OCI-M1 (cell line): ENCODE measurements at places on chromosomes 6 and 20.
A peak's percentile ranks its signal among the peaks of the same experiment; 100 is the strongest.

DNA sequence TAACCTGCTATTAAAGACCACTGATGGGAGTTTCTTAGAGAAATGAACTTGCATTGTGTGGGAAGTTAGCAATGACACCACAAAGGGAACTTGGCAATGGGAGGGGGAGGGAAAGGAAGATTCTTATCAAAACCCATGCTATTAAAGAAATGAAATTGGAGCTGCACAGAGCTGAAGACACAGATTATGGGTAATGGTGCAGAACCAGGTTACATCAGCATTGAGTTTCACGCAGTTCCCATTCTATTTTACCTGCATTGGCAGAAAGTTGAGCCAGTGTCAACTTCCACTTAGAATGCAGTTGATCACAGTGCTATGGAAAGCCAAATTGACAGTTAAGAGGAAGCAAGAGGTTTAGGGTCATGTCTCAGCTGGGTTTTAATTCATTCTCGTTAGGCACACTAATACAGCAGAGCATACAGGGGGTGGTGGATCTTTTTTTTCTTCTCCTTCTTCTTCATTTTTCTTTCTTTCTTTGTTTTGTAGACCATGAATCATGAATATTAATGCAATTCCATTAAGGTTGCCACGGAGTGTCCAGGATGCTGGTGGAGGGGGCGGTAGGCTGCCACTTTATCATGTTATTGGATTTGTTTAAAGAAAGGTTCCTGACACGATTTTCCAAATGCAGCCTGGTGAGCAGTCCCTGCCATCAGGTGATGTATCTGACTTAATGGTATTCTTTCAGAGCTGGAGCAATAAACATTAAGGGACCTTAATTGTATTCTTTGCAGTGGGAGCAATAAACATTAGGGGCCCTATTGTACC is 1092.0 kb upstream of the MAP3K7 start:
- DNase-seq = peak; percentile 43

DNA sequence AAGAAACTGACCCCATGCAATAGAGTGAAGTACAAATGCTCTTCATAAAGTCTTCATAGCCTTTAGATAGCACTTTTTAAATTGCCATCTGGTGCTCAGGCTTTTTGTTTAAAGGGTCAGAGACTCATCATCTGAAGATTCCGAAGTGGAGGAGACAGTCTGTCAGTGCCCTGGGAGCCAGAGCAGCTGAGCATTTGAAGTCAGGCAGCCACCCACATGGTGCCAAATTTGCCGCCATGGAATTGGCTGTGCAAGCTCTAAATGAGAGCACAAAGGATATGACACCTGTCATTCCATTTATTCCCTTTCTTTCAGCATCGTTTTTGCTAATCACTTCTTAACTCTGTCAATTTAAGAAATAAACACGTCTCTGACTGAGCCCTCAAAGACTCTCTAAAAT is 32.8 kb upstream of the CEP162 start:
- DNase-seq = no peak

GRCh38 chr20:50673466-50674137 is 17.7 kb downstream of the RIPOR3 start:
- DNase-seq = no peak

GRCh38 chr20:21712443-21713059 is 7.1 kb downstream of the PAX1 start:
- DNase-seq = no peak

DNA sequence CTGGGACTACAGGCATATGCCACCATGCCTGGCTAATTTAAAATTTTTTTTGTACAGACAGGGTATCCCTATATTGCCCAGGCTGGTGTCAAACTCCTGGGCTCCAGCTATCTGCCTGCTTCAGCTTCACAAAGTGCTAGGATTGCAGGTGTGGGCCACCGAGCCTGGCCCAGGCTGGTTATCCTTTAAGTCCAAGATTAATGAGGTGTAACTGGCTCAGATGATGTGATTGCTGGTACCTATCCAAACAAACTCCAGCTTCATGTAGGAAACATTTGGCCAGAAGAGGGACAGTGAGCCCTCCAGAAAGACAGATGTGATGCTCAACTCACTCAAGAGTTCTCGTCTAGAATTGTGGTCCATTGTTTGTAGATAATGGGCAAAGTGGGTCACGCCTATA is 9.2 kb upstream of the ZNF318 start:
- no peak for DNase-seq

- no peak for DNase-seq
These were observed 94.5 kb upstream of the STXBP5 start for GRCh38 chr6:147109707-147110106.

DNA sequence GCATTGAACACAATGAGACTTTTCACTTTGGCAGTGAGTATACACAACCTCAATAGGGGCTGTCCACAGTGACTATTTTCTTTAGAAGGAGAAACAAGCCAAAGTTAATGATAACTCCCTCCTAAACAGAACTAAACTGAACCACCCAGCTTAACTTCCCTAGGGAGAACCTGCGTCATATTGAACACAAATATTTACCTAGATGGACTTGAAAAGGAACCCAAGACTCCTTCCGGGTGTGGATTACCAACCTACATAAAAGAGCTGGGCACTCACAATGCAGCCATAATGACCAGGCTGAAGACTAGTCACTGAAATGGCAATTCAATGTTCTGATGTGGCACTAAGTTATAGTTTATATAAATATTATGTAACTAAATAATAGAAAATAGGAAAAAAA is 160.6 kb downstream of the IBTK start:
- DNase-seq = no peak

DNA sequence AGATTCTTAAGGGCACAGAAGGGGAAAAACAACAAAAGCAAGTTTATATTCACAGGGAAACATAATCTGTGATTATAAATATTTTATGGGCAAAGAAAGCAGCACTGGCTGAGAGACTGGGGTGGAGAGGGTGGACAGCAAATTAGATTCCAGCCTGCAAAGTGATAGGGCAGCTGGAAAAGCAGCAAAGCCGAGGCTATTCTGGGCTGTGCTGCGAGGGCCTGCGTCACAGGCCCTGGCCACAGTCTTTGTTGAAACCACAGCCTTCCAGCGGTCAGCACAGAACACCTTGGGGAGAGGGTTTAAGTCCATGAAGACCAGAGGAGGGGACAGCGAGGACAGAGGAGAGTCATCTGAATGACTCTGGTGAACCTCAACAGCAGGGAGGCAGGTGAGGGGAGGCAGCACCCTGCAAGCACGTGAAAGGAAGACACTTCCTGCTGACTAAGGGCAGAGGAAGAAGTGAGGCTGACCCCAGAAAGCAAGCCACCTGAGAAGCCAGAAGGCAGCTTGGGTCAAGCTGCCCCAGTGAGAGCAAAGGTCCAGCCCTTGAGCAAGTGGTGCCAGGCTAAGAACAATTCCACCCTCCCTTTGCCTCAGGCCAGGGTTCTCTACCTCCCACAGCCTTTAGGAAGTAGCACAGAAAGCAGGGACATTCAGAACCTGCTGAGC is 17.1 kb downstream of the MRPL14 start:
- DNase-seq = no peak

- DNase-seq = no peak
These were observed 147.7 kb downstream of the ZNF217 start for GRCh38 chr20:53445932-53446331.

GRCh38 chr20:33812152-33812849 is 1.2 kb downstream of the CHMP4B start:
- peak; percentile 39 for DNase-seq

DNA sequence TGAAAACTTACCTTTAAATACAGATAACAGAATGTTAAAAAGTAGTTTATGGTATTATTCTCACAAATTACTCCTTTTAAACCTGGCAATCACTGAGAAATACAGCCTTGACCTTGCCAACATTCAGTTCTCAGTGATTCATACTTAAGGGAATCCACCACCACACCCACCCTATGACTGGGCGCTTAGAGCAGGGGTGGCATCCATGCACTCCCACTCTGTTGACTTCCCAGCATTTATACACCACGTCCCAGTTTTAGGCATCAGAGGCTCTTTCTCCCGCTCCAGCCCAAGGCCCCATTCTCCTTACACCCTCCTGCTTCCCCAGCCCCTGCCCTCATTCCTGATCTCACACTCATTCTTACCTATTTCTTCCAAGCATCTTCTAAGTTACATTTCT is 16.3 kb downstream of the TRAF3IP2 start:
- no peak for DNase-seq

DNA sequence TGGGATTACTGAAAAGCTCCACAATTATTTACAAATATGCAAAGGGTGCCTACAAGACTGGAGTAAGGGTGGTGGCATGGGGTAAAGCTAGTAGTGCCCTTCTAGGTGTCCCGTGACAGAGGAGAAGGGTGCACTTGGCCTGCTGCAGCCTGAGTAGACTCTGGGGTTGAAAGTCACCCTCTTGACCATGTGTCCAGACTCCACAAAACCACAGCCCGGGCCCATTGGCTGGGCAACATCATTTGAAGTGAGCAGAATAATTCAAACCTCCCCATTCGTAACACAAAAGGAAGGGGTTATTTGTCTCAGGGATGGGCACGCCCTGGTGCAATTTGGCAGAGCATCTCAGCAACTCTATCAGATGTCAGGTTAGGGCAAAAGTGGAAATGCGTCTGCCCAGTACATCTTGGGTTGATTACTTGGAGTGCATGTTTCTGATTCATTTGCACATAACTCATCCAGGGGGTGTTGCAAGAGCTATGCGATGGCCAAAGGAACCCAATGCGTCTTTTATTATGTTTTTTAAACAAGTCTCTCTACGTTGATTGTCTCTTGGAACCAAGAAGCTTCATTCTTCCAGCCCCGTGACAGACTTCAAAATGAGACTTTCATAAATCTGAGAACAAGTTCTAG is 56.7 kb downstream of the ISM1 start:
- DNase-seq = no peak

GRCh38 chr6:43727634-43728033 is 40.0 kb upstream of the MRPS18A start:
- no peak for DNase-seq

DNA sequence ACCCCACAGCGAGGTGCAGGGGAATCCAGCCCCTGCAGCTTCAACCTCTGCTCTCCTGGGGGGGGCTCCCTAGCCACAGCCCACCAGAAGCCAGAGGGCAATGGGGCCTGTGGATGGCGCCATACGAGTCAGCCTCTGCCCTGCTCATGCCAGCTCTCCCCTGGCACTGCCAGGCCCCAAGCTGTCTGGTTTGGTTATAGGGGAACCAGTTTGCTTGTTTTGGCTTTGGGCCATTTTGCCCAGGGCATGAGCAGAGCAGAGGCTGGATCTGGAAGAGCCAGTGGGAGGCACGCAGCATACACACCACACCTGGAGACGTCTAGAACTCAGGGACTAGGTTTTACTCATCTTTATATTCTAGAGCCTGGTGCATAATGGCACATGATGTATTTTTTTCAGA is 66.7 kb upstream of the SLC22A16 start:
- DNase-seq = no peak

DNA sequence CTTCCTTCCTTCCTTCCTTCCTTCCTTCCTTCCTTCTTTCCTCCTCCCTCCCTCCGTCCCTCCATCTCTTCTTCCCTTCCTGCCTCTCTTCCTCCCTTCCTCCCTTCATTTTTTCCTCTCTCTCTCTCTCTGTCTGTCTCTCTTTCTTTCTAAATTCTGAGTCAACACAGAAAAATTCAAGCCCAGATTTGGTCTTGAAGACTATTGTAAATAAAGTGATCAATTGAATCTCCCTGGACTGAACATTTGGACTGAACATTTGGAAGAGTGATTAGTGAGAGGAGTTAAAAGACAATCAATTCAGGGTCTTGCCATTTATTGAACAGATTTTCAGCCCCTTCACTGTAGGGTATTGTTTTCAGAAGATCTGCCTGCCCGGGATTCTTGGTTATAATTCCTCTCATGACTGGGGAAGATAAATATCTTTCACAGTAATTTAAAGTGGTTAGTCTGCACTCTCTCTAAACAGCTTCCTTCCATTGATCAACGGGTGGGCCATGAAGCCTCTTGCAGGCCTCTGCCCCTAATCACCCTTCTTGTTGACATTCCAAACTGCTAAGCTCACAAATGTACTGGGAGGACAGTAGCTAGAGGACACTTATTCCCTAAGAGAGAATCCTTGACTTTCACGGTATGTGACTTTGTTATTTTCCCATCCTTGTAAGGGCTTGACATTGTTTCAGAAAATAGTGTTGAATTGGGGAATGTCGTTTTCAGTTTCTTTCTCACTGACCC is 101.7 kb upstream of the BMP2 start:
- no peak for DNase-seq

DNA sequence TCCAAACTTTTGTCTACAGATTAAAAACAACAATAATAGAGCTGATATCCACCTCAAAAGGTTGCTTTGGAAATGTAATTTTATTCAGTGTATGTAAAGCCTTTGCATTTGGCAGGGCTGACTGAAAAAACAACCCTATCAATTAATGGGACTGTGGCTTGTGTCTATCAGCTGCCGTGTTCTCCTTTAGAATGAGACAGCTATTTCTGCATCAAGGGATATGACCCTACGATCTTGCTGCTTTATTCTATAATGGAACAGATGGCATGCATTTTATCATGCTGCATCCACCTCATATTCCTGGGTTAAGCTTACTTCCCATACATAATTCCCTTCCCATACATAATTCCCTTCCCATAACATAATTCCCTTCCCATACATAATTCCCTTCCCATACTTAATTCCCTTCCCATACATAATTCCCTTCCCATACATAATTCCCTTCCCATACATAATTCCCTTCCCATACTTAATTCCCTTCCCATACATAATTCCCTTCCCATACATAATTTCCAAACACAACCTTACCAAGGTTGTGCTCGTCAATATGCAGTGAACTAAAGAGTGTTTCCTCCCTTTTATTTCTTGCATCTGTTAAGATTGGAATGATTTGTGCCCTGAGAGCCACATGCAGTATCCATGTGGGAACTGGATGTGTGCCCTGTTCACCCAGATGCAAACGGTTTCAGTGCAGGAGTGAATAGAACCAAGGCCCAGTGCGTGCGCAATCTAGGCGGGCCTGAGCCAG is 26.8 kb downstream of the SERPINB6 start:
- peak; percentile 18 for DNase-seq

- DNase-seq = no peak
These were observed 11.1 kb downstream of the BTN2A1 start for GRCh38 chr6:26468829-26469228.

GRCh38 chr20:44231713-44232468 is 15.2 kb upstream of the GDAP1L1 start:
- DNase-seq = no peak

DNA sequence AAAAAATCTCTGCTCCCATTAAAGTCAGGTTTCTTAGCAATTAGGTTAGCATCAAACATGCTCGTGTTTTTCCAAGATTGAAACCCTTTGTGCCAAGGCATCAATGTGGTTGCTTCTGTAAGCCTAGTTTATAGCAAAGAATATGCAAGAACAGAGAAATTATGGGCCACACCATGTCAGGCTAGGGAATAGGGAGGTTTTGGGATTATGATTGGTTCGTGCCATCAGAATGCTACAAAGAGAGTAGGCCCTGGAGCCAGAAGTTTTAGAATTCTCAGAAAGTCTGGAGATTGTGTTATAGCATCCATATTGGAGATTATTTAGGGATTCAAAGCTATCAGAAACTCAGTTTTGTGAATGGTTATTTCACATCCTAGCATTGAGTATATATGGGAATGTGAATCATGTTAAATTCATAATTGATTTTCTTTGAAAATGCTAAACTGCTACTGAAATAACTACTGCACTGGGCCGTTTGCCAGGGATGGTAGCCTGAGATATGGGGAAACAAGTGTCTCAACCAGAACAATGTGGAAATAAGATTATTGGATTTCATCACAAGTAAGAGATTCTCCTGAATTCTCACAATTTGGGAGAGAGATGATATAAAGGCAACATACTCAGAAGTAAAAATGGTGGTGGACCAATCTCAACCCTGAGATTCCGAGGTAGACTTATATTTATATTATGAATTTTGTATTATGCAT is 45.3 kb downstream of the ZNF292 start:
- DNase-seq = no peak

- no peak for DNase-seq
These were observed 51.1 kb downstream of the RARS2 start for GRCh38 chr6:87538510-87539260.

GRCh38 chr6:29705389-29706231 is 17.6 kb upstream of the HLA-F start:
- peak; percentile 62 for DNase-seq
